ENCODE measurements at places on chromosomes 13 and 19. TPM values are rescaled to one million over a fixed set of nuclear protein-coding genes. Genes with fewer than 3 reads are reported as not detected.

GRCh38 chr19:17719730-17720400 lies 585 bp downstream of the MAP1S start:
- peak; percentile 32 for DNase-seq

- DNase-seq = no peak
These were observed 381.7 kb upstream of the PCDH20 start for GRCh38 chr13:61797397-61797796.

The RXFP2 gene
- not detected for total RNA-seq

DNA sequence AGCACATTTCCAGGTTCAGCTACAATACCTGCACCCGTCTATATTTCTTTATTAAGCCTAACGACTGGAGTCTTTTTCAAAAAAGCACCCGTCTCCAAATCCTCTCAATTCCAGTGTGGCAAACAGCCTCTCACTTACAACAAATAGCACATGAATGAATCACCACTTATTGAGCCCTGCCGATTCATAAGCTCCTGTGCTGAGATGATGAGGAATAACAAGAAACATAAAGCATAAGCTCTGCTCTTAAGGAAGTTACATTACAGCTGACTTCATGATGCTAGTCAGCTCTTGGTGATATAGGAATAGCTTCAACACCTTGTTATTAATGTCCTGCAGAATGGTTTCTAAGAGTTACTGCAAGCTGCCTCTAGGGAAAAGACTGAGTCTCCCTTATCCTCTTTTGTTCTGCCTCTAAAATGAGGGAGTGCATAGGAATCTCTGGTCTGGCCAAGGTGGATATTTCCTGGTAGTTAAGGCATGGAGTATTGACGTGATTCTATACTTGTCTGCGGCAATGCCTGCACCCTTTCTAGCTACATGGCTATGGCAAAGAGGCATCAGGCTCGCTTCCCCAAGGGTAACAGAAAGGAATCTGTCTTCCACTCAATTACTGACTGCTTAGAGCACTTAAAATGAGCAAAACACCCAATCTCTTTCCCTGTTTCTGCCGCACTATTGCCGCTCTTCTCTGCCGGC lies 195.7 kb downstream of the KLF12 start:
- no peak for DNase-seq

- no peak for DNase-seq
These were observed 11.5 kb upstream of the MICU2 start for GRCh38 chr13:21615427-21615826.
